ENCODE measurements at places on chromosomes 13 and 19. TPM values are rescaled to one million over a fixed set of nuclear protein-coding genes. Genes with fewer than 3 reads are reported as not detected.

DNA sequence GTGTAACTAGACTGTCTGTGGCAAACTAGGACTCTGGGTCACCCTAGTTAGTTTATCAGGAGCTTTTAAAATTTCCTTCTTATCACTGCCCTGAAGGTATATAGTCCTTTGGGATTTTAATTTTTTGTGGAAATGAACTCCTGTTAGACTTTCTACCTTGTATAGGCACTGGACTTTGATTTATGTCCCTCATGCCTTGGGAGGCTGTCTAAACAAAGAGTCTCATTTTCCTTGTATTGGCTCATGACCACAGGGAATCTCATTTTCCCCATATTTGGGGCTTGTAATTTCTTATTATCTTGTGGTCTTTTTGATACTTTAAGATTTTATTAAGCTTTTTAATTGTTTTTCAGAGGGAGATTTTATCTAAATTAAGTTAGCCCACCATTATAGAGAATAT, 21.4 kb downstream of the KCTD4 start:
- DNase-seq: no peak

DNA sequence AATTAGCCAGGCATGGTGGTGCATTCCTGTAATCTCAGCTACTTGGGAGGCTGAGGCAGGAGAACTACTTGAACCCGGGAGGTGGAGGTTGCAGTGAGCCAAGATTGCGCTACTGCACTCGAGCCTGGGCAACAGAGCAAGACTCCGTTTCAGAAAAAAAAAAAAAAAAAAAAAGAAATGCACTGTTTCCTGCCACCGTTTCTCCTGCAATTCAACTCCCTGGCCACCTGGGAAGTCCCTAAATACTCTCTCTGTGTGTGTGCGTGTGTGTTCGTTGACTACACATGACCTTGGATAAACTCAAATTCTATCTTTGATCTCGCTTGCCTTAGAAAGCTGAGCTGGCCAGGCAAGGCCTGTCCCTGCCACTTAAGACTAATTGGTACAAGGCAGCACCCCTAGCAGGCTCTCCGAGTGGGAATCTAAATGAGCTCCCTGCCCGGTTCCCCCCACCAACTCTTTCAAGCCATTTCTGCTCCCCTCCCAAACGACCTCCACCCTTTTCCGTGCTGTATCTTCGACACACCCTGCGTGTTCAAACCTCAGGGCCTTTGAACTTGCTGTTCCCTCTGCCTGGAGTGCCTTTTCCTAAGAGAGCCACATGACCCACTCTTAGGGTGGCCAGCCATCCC, 5.2 kb upstream of the BCAT2 start:
- DNase-seq: no peak

Gene FFAR2
- 0.99 TPM for total RNA-seq

Gene PRODH2
- not detected for total RNA-seq

DNA sequence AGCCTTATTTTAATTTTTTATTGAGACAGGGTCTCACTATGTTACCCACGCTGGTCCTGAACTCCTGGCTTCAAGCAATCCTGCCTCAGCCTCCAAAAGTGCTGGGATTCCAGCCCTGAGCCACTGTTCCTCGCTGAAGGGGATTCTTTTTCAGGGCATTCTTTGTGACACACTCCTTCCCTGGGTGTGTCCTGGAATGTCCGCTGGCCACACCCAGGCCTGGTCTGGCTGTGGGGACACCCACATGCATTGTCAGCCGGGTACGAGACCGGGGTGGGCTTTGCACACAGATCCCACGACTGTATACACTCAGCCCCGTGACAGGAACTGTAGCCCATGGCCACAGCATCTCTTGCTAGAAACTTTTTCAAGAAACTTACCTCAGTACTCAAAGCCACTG, 34.4 kb upstream of the GATAD2A start:
- no peak for DNase-seq

Gene ACP7
- total RNA-seq: 5.2 TPM

Gene OVOL3
- total RNA-seq: not detected

- no peak for DNase-seq
Measured at GRCh38 chr13:75879656-75880055, 243.5 kb downstream of the LMO7 start.

DNA sequence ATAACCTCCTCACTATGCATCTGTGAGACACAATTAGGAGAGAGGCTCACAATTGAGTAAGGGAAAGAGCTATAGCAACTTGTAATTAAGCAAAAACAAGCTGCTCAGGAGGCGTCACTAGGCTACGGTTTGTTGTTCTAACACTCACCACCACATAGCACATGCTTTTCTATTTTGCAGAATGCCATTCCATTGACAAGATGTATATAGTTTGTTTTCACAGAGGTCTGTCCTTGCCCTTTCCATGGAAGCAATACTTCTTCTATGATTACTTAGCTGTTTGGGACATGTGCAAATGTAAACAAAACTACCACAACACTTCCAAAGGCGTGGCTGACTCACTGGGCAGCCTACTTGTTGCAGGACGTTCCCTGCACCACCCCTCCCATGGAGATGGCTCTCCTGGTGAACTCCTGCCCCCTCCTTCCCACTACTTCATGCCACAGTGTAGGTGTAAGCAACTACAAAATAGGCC, 33.9 kb upstream of the FAM216B start:
- peak; percentile 60 for DNase-seq

Gene DOCK6
- total RNA-seq: 35.0 TPM

DNA sequence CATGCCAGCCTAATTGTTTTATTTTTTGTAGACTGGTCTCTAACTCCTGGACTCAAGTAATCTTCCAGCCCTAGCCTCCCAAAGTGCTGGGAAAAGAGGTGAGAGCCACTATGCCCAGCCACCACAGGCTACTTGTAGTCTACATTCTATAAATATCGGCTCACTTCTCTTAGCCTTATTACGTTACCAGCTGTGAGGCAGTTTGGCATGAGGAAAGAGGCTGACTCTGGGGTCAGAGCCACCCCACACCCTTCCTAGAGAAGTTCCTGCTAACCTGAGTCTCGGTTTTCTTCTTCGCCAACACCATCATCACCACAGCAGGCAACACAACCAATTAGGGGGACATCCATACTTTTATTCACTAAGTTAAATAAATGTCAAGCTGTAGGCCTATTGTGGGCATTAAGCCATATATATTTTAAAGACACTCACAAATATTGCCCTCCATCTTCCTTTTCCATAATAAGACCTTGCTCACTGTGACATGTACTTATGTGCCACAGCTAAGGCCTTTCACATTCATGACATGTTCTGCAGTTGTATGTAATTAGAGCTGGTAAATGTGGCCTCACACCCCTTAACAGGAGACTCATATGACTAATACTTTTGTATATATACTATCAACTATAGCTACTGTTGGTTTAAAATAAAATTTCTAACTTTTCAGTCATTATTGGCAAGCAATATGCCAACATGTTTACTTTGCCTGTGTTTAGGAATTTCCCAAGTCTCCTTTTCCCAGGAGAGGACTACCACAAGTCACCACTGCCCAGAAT, 5.7 kb downstream of the SLC25A30 start:
- DNase-seq: no peak

GRCh38 chr13:43289470-43290255, 266.3 kb downstream of the DNAJC15 start:
- no peak for DNase-seq

- DNase-seq: no peak
Measured at GRCh38 chr19:48735031-48735615, 5.3 kb downstream of the RASIP1 start.

All from skin of body (tissue), 3 donors.